Common myeloid progenitor, CD34-positive (primary cell): ENCODE measurements at places on chromosomes 5 and 9.

DNA sequence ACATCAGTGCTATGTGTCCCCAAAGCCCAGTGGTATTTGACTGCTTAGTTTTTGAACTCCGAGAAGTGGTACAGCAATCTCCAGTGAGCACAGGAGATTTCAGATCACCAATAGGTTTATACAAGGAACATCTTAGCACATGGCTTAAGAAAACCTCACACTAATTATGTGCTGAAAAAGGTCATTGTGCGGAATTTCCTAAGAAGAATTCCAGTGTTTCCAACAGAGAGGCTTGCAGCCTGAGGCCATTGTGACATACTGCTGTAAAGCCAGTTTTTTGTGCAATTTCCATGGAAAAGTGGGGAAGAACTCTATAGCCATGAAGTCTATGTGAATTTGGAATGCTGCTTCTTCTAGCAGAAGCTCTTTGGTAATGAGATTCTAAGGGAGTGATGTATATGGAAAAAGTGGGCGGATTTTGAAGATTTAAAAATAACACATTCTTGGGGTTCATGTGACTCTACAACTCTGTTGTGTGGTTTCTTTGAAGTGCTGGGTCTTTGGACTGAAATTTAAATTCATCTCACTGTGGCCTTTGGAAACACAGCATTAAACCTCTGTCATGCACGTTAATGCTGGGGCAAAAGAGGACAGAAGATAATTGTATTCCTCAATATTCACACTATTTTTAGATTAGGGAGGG, 110.5 kb upstream of the CD180 start:
- no peak for DNase-seq

GRCh38 chr5:125037020-125037419, 290.6 kb upstream of the ZNF608 start:
- peak; percentile 6 for DNase-seq

DNA sequence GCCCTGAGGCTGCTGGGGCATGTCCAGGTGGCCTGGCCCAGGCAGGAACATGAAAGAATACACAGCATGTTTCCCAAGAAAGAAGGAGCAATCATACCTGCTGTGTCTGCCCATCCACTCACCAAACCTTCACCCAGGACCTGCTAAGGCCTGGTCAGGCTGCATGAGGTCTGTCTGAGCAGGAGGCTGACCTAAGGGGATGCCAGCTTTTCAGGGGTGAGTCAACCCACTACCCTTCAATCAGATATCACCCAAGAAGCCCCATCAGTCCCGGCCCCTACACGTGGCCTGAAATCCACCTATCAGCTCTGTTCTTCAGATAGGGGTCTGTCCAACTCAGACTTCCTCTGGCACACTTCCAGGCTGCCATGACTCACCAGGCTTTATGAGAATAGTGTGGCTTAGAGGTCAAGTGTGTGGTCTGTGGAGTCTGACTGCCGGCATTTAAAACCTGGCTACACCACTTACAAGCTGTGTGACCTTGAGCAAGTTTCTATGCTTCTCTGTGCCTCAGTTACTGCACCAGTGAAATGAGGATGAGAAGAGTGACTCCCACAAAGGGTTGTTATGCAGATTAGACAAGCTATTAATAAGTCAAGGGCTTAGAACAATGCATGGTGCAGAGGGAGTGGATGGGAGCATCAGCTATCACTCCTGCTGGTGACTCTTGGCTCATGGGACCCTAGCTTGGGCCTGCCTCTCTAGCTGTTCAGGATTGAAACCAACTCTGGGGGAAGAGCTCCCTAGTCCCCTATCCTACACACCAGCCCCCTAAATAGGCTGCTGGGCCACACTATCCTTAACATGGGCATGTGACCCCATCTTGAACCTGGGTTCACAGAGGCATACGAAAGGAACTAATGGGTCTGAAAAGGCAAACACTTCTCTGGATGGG, 130.3 kb downstream of the PAX5 start:
- DNase-seq, result peak; percentile 67

DNA sequence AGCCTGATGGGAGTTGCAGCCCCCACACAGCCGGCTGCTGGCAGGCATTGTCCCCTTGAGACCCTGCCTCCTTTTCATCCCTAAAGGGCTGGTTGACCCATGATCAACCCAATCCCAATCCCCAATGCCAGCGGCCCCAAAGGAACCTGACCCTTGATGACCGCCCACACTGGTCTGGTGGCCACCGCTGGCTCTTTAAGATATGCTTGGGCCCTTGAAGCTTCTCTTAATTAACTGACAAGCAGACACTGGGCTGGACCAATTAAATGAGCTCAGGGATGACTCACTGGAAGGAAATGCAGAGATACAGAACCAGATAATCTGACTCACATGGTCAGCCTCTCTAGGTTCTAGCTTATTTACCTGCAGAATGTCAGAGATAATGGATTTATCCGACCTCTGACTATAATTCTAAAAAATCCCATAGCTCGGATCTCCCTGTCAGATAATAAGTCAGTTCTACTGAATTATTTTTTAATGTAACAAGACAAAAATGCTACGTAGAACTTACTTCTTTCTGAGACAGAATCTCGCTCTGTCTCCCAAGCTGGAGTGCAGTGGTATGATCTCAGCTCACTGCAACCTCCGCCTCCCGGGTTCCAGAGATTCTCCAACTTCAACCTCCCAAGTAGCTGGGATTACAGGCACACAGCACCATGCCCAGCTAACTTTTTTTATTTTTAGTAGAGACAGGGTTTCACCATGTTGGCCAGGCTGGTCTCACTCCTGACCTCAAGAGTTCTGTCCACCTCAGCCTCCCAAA, 11.1 kb upstream of the MLANA start:
- peak; percentile 42 for DNase-seq

- DNase-seq, result no peak
These were observed 297.4 kb downstream of the CETN3 start for GRCh38 chr5:90112033-90112692.

- DNase-seq, result no peak
These were observed 18.8 kb downstream of the NANS start for GRCh38 chr9:98075332-98075805.

- DNase-seq, result peak; percentile 68
These were observed 44.8 kb downstream of the PRRC1 start for GRCh38 chr5:127562252-127562651.

GRCh38 chr5:71873191-71873591, 154.1 kb downstream of the CARTPT start:
- no peak for DNase-seq

GRCh38 chr5:140032296-140032695, 10.8 kb downstream of the NRG2 start:
- DNase-seq, result no peak
